ENCODE measurements at places on chromosomes 16 and 17. TPM values are rescaled to one million over a fixed set of nuclear protein-coding genes. Genes with fewer than 3 reads are reported as not detected.

- no peak for DNase-seq
Observed at GRCh38 chr16:71919035-71919434, 23.7 kb downstream of the IST1 start.

- DNase-seq: no peak
Observed at GRCh38 chr16:85755929-85756768, 5.3 kb upstream of the C16orf74 start.

GRCh38 chr17:1713878-1714426, 3.8 kb upstream of the TLCD2 start:
- no peak for DNase-seq

- DNase-seq: no peak
Observed at GRCh38 chr17:9564104-9564503, 11.5 kb downstream of the STX8 start.

DNA sequence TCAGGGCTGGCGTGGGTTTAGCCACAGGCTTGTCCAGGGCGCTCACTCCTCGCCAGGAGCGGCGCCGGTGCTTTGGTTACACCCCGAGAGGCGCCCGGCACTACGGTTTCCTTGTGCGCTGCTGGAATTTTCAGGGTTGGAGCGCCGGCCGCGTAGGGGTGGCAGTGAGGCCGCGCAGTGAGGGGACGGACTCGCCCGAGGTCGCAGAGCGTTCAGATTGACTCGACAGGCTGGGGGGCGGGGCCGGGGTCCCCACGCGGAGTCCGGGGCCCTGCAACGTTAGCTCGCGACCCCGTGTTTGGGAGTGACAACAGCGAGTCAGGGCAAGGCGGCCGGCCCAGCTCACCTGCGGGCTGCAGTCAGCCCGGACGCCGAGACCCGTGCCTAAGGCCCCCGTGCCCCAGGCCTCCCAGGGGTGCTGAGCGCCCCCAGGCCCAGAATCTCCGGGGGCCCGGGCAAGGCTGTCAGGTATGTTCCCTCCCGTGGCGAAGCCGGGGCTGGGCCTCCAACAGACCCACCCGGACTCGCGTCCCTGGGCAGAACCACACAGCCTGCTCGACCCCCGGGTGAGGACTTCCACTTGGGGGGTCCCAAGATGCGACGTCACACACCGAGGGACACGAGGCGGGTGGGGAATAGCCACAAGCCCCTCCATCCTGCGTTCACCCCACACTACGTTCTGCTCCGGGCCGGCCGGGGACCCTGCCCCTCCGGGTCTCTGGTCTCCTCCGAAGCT, 1.3 kb upstream of the ACTG1 start:
- DNase-seq: no peak

- DNase-seq: no peak
Observed at GRCh38 chr17:61966191-61966590, 38.4 kb upstream of the INTS2 start.

- no peak for DNase-seq
Observed at GRCh38 chr17:76407509-76407908, 23.1 kb downstream of the SPHK1 start.

- no peak for DNase-seq
Observed at GRCh38 chr16:86466696-86467406, 43.5 kb upstream of the FOXF1 start.

DNA sequence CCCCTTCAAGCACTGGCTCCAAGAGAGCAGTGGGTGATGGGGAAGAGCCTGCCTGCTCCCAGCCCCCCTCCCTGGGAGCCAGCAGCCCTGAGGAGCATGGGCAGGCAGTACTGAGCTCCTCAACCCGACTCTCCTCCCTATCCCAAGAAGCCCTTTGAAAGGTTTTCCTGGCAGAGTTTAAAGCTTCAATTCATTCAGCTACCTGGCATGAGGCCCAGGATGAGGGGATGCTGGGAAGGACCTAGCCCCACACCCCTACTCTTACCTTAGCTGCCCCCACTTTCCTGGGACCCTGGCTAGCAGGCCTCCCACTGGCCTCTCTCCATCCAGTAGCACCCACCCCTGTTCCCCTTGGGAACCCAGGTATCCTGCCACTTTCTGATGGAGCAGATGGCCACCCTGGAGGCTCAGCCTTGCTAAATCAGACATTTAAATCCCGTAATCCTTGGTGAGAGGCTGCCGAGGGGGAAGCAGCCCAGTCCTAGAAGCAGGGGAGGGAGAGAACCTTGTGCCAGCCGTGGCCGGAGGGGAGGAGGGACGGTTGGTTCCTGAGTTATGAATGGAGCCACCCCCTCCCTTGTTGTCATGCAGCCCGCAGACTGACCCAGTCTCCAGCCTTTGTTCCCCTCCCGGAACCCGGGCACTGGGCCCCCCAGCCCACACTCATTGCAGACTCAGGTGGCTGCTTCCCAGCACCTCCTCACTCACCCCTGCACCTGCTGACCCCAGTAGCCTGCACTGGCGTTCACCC, 17.1 kb downstream of the ATP1B2 start:
- DNase-seq: no peak

- no peak for DNase-seq
Observed at GRCh38 chr16:21339941-21340340, 61.9 kb upstream of the CRYM start.

DNA sequence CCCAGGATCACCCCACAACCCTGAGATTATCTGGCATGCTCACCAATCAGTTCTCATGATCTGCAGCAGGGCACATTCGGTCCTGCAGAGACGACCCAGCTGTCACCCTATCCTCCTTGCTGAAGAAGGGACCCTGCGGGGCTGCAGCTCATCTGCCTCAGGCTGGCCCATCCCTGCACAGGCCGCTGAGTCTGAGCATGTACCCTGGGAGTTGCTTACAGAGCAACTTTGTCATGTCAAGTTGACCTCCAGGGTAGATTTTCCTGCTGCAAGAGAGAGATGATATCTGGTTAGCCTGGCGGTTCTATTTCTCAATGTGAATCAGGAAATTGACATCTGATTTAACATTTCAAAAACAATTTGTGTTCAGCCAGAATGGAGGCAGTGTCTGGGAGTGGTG, 36.0 kb upstream of the ADCY9 start:
- DNase-seq: no peak

GRCh38 chr17:76671912-76672262, 28.3 kb upstream of the ST6GALNAC1 start:
- no peak for DNase-seq

GRCh38 chr17:20184977-20185619, 175.9 kb downstream of the SPECC1 start:
- no peak for DNase-seq

- DNase-seq: no peak
Observed at GRCh38 chr16:75745823-75746222, 19.5 kb upstream of the CPHXL start.

GRCh38 chr17:76981545-76982295, 113.5 kb downstream of the MGAT5B start:
- DNase-seq: no peak

DNA sequence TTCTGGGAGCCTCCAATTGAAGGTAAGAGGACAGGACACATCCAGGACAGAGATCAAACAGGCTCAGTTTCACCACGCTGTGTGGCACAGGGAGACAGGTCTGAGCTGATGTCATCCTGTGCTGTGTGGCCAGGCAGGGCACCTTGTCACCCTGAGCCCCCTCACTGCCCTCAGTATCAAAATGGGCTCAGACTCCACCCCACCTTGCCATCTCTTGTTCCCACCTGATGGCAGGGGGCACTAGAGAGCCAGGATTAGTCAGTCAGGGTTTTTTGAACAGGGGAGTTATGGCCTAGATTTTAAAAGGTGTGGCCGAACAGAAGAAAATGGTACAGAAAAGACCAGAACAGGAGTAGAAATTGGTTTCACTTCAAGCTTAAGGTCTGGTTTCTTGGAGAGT, 2.6 kb downstream of the KAT2A start:
- no peak for DNase-seq

The DNAAF8 gene
- 1.9 TPM for polyA plus RNA-seq

The RNF43 gene
- not detected for polyA plus RNA-seq

The DNAH9 gene
- polyA plus RNA-seq: not detected

The HBA1 gene
- polyA plus RNA-seq: not detected

The VASN gene
- 71.6 TPM for polyA plus RNA-seq

The GNG13 gene
- not detected for polyA plus RNA-seq

The P2RX1 gene
- 0.02 TPM for polyA plus RNA-seq
